ENCODE measurements at places on chromosomes 2 and 18.

DNA sequence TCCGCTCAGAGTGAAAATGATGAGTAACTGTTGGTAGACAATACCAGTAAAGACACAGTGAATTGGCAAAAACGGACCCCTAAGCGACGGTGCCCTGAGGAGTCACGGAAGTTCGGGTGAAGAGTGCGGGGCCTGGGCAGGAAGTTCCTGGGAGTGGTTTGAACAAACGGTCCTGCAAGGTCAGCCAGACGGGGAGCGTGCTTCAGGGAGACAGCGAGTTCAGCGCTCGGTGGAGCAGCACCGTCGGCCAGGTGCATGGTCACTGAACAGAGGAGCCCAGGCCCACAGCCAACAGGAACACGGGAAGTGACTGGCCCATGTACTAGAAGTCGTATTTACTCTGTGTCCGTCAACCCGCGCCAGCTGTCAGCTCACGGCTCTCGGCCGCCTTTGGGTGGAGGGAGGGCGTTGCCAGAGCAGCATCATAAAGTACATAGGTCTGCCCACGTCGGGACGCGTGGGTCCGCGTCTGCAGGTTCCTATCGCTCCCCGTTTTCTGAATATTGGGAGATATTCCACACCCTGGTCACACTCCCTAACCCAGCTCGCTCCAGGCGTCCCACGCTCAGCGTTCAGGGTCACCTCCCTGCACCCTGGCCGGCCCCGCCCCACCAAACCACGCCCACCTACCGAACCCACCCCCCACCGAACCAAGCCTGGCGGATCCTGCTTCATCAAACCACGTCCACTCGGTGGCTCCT, 75.6 kb upstream of the UXS1 start:
- no peak for DNase-seq

GRCh38 chr2:58065248-58065647, 18.6 kb downstream of the VRK2 start:
- no peak for DNase-seq

- peak; percentile 75 for DNase-seq
Measured at GRCh38 chr2:27832396-27832795, 57.8 kb downstream of the RBKS start.

DNA sequence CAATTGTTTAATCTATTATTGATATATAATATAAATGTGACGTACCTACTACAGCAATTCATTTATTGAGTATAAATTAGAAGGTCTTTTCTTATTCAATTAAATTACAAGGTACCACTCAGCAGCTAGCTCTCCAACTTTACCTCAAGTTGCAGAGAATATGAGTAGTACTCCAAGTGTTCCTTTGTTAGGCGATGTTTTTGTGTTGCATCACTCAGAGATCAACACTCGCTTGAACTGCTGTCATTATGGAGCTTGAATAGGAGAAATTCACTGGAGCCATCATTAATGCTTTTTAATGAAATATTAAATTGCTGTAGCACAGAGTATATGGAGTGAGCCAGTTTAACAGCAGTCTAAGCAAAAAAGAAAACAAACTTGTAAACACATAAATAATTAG, 320.0 kb downstream of the FSIP2 start:
- DNase-seq = no peak

GRCh38 chr18:79210002-79210910, 141.1 kb downstream of the ATP9B start:
- no peak for DNase-seq

DNA sequence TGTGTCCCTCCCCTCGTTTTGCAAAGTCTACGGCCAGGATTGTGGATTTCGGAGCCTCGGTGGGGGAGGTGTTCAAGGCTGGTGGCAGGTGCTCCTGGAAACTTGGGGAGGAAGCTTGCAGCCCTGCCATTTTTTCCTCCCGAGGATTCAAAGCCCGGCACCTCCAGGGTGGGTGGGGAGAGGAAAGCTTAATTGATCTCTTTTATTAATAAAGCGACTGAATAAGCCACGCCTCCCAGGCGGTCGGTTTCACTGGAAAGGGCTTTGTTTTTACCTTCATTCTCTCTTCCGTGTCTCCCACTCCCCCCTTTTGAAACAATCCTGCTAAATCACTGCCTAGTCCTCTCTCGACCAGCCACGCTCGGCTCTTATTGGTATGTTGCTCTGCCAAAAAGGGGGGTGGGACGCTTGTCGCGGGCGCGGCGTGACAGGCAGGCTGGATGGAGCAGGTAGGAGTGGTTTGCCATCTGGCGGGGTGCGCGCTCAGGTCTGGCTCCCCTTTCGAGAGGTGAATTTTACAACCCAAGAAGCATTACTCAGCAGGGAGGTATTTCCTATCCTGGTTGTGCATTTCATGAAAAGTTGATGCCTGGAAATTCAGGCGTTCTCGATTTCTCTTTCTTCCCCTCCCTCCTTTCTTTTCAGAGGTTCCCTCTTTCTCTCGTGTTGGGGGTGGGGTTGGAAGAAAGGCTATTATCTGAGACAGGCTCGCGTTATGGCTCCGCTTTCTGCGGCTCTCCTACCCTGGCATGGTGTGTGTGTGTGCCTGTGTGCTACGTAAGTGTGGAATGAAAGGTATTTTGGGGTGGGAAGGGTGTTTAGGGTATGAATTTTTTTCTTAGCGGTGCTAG, 1.4 kb downstream of the NEDD4L start:
- no peak for DNase-seq

DNA sequence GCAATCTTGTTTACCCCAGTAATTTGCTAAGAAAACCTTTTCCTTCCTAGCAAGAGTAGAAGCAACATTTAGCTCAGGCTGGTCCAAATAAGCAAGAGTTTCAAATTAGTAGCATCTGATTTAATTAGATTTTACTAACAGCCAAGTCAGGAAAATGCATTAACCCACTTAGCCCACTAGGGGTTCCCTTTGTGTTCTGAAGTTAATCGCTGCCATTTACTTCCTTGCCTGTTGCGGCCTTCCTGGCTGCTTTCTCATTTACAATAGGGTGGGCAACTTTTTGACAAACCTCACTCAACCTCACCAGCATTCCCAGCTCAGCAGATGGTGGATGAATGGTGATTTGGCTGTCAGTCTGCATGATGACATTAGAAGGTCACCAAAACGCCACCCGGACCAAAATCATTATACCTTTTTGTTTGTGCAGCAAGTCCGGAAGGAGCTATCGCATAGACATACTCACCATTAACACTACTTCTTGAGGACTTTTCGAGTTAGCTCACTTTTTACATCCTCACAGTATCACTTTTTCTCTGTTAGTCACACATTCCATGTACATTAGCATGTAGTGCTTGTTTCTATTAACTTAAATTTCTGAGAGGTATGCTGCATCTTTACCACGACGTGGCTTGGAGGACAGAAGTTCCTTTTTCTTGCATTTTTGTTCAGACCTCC, 101.5 kb upstream of the SETBP1 start:
- DNase-seq = no peak

- no peak for DNase-seq
Measured at GRCh38 chr2:104537116-104537515, 316.8 kb upstream of the POU3F3 start.

All from GM04503 (cell line).